ENCODE measurements at places on chromosomes 7 and 10.

GRCh38 chr10:58367069-58367468 lies 18.1 kb upstream of the TFAM start:
- DNase-seq: no peak

GRCh38 chr10:124534231-124534798 lies 72.7 kb downstream of the LHPP start:
- no peak for DNase-seq

DNA sequence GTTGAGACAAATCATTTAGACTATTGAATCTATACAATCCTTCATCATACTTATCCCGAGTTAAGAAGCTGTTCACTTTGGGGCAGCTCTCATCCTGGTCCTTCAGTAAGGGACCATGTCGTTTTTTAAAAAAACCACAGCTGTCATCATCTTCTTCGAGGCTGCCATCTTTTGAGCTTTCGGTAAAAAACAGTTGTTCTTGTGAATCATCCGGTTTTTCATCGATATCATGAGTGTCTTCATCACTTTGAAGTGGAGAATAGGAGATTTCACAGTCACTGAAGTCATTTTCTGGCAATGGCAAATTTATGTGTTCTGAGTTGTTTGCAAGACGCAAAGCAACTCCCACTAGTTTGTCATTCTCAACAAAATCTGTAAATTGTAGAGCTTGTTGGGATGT lies 3.9 kb downstream of the DCLRE1A start:
- DNase-seq: no peak

DNA sequence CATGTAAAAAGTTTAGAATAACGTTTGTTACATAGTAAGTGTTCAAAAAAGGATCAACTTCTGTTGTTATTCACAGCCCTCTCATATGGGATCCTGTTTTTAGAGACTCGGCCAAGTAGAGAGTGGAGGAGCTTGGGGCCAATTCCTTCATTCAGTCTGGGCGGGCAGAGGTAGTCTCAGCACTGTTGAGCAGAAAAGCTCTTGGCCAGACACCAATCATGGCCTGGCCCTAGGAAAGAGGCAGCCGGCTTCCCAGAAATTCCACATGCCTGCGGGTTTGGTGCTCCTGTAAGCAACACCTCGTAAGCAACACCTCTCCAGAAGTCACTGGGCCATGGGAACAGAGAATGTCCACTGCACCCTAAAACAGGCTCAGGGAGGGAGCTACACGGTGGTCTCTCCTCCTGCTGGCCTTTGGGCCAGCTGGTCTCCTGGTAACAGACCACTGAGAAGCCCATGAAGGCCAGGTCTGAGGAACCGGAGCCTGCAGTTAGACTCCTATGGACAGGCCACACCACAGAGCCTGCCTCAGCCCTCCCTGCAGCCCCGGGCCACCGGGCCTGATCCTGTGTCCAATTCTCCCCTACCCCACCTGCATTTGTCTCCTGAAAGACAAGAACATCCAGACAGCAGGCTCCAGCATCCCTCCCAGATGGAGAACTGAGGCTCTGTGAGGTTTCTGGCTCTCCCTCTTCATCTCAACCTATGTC lies 149.1 kb downstream of the GRID1 start:
- DNase-seq: no peak

DNA sequence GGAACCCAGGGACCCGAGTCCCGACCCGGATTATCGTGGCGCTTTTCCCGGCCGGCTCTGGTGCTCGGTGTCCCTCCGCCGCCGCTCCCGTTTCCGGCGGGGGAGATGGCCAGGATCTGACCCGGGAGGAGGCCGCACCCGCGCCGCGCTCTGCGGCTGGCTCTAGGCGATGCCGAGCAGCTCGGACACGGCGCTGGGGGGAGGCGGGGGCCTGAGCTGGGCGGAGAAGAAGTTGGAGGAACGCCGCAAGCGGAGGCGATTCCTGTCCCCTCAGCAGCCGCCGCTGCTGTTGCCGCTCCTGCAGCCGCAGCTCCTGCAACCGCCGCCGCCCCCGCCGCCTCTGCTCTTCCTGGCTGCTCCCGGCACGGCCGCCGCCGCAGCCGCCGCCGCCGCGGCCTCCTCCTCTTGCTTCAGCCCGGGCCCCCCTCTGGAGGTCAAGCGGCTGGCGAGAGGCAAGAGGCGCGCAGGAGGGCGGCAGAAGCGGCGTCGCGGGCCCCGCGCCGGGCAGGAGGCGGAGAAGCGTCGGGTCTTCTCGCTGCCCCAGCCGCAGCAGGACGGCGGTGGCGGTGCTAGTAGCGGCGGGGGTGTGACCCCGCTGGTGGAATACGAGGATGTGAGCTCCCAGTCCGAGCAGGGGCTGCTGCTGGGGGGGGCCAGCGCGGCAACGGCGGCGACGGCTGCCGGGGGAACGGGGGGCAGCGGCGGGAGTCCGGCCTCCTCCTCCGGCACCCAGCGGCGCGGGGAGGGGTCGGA lies 593 bp downstream of the CDK13 start:
- DNase-seq: peak; percentile 25

GRCh38 chr7:121456785-121457359 lies 60.8 kb upstream of the FAM3C start:
- no peak for DNase-seq

DNA sequence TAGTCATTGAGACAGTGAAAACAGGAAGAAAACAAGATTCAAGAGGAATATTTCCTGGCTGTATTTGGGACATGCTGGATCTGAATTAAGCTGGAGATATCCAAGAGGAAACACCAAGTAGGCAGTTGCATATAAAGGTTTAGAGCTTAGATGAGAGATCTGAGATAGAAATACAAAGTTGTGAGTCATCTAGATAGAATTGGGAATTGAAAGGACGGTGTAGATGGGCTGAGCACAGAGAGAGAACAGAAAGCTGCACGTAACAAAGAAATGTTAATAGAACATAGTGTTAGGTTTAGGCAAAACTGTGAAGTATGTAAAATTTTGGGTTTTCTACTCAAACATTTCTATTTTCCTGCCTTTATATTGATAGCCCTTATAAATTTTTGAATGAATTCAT lies 218.5 kb upstream of the TMEM196 start:
- DNase-seq: no peak

DNA sequence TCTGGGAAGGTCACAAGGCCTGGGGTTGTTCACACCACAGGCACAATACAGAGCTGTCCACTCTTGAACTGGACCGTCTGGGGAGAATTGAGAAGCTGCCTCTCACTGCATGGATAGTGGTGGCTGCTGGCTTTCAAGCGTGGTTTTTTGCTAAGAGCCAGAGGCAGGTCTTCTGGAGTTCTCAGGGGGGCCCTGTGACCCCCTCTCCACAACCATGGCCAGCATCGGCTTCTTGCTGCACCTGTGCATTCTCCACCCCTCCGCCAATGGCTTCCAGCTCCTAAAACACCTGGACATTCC lies 140.3 kb downstream of the ADCY1 start:
- DNase-seq: no peak

- no peak for DNase-seq
These were observed 8.7 kb upstream of the EN2 start for GRCh38 chr7:155449008-155449868.

Data from HFFc6 (cell line).